ENCODE measurements at places on chromosomes 1 and 21. TPM values are rescaled to one million over a fixed set of nuclear protein-coding genes. Genes with fewer than 3 reads are reported as not detected.

Gene SLC45A1
- 2.9 TPM for total RNA-seq

Gene LIN28A
- total RNA-seq = not detected

Gene BTBD19
- total RNA-seq = 17.0 TPM

Gene IL19
- not detected for total RNA-seq

Gene HIVEP3
- 6.6 TPM for total RNA-seq

Gene CAPN8
- total RNA-seq = not detected

Gene MR1
- 14.9 TPM for total RNA-seq

Gene CELA2A
- total RNA-seq = not detected

Gene CLCN6
- 16.0 TPM for total RNA-seq

Gene OR2T35
- not detected for total RNA-seq

Gene AK5
- 10.6 TPM for total RNA-seq

Gene ETV3L
- not detected for total RNA-seq

Gene CD1D
- 3.0 TPM for total RNA-seq

Gene SH3D21
- total RNA-seq = 10.5 TPM

Gene RCC2
- total RNA-seq = 64.3 TPM

Gene PAX7
- not detected for total RNA-seq

Gene KLF17
- 0.05 TPM for total RNA-seq

Gene CFAP45
- 0.55 TPM for total RNA-seq

Gene S100A1
- total RNA-seq = under 0.01 TPM

Gene TLR5
- 0.14 TPM for total RNA-seq

Gene FCRLA
- total RNA-seq = 0.83 TPM

Gene RAB29
- 23.2 TPM for total RNA-seq

Gene ZBTB48
- total RNA-seq = 16.0 TPM

Gene ARHGEF11
- 31.0 TPM for total RNA-seq

Gene LMX1A
- not detected for total RNA-seq

Gene OR10T2
- not detected for total RNA-seq

Gene KANK4
- total RNA-seq = 0.30 TPM

Gene REG4
- total RNA-seq = not detected

Gene FCRL5
- not detected for total RNA-seq

Gene NUDT4B
- 10.4 TPM for total RNA-seq

Gene LCK
- total RNA-seq = not detected

Gene OR6N1
- not detected for total RNA-seq

Gene VASH2
- 1.4 TPM for total RNA-seq

Gene DEPDC1
- total RNA-seq = 3.0 TPM

Gene CREB3L4
- 4.8 TPM for total RNA-seq

Gene TTC24
- not detected for total RNA-seq

Gene KRTAP20-4
- total RNA-seq = not detected

Gene RIPK4
- 0.28 TPM for total RNA-seq

Gene MAP10
- 1.8 TPM for total RNA-seq

Gene OR2T2
- not detected for total RNA-seq

Gene YBEY
- 14.0 TPM for total RNA-seq

Gene SH3BP5L
- 41.9 TPM for total RNA-seq

Data from smooth muscle cell of the umbilical artery (primary cell).